ENCODE measurements at places on chromosomes 5 and 9.

GRCh38 chr5:2194949-2195348 is 312.2 kb upstream of the IRX4 start:
- no peak for DNase-seq

DNA sequence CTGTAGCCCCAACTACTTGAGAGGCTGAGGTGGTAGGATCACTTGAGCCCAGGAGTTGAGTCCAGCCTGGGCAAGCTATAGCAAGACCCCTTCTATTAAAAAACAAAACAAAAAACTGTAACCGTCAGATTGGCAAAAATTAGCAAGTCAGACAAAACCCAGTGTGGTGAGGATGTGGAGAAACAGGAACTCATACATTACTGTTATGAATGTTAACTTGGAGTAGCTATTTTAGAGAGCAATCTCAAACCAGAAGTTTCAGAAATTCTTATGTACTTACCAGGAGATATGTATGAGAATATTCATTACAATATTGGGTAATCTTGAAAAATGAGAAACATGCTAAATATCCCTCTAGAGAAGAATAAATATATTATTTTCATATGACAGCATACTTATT is 120.3 kb downstream of the INVS start:
- DNase-seq, result no peak

DNA sequence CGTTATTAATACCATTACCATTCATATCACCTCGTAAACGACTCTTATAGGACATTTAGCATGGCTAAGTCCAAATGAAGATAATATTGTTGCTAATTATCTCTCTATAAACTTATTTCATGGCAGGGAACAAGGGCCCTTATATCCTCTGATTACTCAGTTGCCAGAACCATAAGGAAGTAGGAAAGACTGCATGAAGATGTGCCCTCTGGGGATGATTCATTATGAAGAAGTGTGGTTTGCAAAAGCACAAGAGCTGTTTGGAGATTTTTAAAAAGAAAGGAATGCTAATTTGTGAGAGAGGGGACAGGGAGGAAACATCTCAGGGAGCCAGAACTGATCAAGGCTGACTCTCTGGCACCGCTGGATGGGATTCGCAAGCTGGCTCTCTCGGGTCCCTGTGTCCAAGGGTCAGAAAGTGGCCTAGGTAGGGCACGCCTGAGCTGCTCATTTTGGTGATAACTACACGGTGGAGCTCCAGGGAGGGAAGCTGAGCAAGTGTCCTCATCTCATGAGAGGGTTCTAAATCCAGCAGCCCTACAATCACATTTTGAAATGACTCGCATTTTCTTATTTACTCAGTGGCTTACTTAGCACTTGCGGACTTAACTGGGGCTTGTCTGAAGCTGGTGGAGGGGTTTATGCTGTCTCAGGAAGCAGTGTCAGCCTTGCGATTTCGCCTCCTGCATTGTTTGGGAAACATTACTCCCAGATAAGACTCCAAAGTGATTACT is 136.8 kb downstream of the C5orf15 start:
- DNase-seq, result peak; percentile 84

DNA sequence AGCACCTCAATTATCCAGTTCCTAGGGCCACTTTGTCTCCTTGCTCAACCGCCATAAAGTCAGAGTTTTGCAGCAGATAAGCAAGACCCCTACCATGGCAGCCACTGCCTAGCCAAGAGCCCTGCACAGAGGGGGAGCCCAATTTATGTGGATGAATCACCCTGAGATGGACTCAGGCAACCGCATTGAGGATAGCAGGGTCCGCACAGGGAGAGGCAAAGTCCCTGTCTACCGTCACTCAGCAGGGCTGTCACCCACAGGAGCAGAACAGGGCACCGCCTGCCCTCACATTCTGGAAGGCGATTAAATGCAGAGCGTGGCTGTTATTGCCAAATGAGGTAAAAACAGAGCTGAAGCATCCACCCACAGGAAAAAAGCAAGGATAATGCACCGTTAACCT is 1.7 kb downstream of the FBP2 start:
- DNase-seq, result no peak

DNA sequence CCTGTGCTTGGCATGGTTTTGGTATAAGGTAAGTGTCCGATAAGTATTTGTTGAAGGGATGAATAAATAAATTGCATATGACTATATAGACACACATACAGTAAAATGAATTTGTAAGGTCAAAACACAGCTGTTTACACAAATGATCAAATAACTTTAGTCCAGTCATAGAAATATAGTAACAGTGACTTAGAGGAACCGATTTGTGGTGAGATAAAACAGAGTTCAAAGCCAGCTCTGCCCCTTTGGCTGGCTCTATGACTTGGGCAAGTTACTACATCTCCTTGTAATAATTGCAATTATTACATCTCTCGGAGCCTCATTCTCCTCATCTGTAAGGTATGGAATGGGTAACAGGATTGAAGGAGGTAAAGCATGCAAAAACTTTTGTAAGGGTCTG is 384.0 kb downstream of the PLK2 start:
- DNase-seq, result no peak

- DNase-seq, result no peak
Measured at GRCh38 chr9:28866951-28867350, 1293.7 kb upstream of the C9orf72 start.

DNA sequence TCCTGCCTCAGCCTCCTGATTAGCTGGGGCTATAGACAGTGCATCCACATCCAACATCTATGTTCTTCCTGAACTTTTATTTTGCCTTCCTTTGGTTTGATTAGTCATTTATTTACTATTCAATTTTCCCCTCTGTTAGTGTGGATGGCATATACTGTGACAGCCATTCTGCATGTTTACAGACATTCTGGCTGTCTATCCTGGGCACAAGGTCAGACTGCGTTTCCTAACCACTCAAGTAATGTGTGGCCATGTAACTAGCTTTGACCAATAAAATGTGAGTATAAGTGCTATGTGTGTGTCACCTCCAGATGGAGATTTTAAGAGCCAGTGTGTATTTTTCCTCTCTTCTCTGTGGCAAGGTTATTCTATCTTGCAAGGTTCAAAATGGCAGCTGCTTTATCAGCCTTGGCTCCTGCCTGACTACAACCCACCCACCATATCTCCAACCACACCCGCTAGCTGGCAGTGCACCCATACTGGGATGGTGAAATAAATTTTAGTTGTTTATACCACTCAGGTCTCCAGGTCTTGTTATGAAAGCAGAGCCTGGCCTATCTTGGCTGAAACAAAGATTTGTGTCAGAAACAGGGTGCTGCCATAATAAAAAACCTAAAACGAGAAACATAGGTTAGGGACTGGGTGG is 32.2 kb downstream of the PDE6A start:
- DNase-seq, result no peak

- peak; percentile 10 for DNase-seq
Measured at GRCh38 chr5:77851176-77852067, 75.3 kb upstream of the TBCA start.

DNA sequence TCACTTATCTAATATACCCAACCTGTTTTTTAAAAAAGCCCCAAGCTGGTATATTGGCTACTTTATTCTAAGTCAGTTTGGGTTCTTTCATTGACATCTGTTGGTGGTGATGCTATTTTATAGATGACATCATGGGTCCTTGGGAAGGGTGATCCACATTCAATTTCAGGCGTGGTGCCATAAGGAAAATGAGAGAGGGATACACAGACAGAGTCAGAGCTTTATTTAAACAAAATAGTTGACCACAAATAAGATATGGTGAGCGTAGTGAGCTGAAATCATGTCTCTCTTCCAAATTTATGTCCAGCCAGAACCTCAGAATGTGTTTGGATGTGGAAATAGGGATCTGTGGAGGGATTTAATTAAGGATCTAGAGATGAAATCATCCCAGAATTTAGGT is 302.4 kb downstream of the MAT2B start:
- DNase-seq, result no peak

DNA sequence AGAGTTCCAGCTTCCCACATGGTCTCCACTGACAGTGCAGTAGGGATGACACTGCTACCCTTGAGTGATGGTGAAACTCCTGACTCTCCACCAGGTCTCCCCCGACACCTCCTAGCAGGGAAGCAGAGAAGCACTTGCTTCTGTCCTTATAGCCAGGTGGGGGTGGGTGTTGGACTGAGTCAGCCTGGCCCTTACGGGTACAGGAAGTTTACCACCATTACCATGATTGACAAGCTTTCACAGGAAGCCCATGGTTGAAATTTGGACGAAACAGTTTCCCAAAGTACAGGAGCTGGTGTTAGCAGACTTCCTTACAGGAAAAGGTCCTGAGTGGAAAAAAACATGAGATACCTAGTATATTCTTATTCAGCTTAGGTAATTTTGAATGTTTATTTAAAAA is 3.1 kb upstream of the FBXL7 start:
- DNase-seq, result no peak

DNA sequence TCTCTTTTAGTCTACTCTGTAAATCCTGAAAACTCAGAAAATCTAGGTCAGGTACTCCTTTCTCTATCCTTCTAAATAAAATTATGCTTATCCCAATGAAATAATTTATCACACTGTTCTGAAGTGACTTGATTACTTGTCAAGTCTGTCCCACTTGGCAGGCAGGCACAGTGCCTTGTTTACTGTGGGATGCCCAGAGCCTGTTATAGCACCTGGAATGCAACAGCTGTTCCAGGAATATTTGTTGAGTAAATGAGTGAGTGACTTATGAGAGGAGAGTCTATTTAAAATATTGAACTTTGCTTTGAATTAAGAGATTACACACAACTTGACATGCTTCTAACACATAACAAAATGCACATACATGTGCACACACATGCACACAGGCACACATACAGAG is 130.0 kb downstream of the MPDZ start:
- no peak for DNase-seq

DNA sequence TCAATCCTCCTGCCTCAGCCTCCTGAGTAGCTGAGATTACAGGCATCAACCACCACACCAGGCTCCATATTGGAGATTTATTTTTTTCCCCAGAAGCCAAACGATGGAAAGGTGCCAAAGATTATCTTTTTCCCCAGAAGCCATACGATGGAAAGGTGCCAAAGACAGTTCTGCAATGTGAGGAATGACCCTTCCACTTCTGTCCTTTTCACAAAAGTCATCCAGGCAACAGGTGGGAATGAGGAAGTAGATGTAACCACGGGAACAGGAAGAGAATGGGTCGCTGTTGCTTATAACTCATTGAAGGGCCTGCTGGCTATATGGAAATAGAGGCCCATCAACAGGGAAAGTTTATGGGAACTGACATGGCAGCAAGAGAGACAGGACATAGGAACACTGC is 233.7 kb upstream of the MSX2 start:
- no peak for DNase-seq
